GM12892 (cell line): ENCODE measurements at places on chromosomes 3 and 15.

GRCh38 chr3:57852896-57853295 lies 96.8 kb downstream of the SLMAP start:
- DNase-seq: no peak

DNA sequence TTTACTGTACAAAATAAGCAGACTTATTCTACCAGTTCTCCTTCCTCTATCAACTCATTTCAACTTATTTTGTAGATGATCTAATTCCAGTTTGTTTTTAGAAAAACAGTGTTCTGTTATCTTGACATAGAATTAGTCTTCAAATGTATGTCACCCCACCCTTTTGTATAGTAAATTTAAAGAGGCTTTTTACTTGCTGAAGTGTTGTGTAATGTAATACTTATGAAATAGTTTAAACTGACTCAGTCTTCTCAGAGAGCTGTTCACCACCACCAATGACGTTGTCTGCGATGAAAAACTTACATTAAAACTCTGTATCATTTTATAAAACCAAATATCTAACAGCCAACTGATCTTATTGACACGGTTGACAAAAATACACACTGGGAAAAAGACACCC lies 82.9 kb downstream of the RAP2B start:
- no peak for DNase-seq

GRCh38 chr3:156918746-156919145 lies 92.6 kb downstream of the LEKR1 start:
- DNase-seq: no peak

GRCh38 chr3:149160754-149161300 lies 31.4 kb downstream of the HPS3 start:
- no peak for DNase-seq

- no peak for DNase-seq
Measured at GRCh38 chr15:43095708-43096347, 10.0 kb downstream of the UBR1 start.

GRCh38 chr3:151016478-151016795 lies 43.9 kb upstream of the CLRN1 start:
- no peak for DNase-seq

GRCh38 chr3:1183320-1184048 lies 90.7 kb downstream of the CNTN6 start:
- DNase-seq: no peak

- no peak for DNase-seq
Measured at GRCh38 chr3:27596921-27597320, 112.7 kb upstream of the SLC4A7 start.

DNA sequence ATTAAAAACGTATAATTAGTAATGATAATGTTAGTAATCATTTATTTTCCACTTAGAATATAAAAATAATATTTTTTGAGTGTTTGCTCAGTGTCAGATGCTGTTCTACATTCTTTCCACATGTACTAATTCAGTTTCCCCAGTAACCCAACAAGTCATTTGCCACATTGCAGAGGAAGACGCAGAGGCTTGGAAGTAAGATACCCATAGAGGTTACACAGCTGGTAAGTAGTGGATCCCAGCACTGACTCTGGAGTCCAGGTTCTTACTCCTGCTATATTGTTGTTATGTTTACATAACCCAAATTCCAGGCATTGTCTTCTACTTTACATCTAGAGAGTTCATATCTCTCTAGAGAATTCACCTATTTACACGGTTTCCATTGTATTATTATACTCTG lies 48.2 kb upstream of the MYO5C start:
- no peak for DNase-seq

GRCh38 chr3:148158210-148158609 lies 539.5 kb upstream of the AGTR1 start:
- no peak for DNase-seq

GRCh38 chr15:90579213-90579612 lies 49.5 kb downstream of the CRTC3 start:
- DNase-seq: no peak

DNA sequence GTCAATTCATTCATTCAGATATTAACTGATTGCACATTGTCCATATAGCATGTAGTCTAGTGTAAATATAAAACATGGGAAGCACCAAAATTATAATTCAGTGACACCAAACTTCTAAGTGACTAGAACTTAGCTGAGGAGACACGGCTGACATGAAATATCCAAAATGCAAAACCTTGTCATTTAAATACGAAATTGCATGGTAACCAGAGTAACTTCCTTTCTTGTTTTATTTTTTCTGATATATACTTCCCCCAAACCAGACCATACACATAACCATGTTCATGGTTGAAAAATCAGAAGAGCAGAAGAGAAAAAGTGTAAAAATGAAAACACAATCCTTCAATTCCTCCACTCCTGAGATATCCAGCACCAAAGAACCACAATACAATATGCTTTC lies 38.0 kb downstream of the CBLB start:
- no peak for DNase-seq

- DNase-seq: peak; percentile 11
Measured at GRCh38 chr3:97822359-97822775, 556 bp downstream of the CRYBG3 start.

DNA sequence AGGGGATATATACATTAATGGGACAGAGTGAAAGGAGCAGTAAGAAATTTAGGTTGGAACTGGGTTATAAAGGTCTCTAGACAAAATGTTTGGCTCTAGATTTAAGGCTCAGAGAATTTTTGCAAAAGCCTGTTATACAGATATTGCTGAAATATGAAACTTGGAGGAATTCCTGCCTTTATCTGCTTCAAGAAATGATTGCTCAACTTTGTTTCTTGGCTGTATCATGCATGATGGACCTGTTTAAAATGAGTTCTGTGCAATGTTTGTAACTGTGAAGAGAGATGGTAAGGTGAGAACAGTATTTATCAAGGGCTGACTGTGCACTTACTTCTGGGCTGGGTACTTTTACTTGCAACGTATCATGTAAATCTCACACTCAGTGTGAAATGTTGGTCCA lies 3.3 kb downstream of the CRYBG3 start:
- DNase-seq: no peak

GRCh38 chr15:61025781-61026180 lies 203.3 kb downstream of the RORA start:
- no peak for DNase-seq

GRCh38 chr3:180085122-180085710 lies 48.5 kb upstream of the PEX5L start:
- no peak for DNase-seq

- DNase-seq: no peak
Measured at GRCh38 chr3:186789554-186790260, 6.3 kb downstream of the EIF4A2 start.

GRCh38 chr3:128232376-128233178 lies 79.3 kb downstream of the EEFSEC start:
- DNase-seq: no peak

GRCh38 chr3:196341137-196341536 lies 2.9 kb upstream of the TM4SF19 start:
- DNase-seq: no peak

- DNase-seq: no peak
Measured at GRCh38 chr15:49059491-49059890, 13.2 kb upstream of the SECISBP2L start.

DNA sequence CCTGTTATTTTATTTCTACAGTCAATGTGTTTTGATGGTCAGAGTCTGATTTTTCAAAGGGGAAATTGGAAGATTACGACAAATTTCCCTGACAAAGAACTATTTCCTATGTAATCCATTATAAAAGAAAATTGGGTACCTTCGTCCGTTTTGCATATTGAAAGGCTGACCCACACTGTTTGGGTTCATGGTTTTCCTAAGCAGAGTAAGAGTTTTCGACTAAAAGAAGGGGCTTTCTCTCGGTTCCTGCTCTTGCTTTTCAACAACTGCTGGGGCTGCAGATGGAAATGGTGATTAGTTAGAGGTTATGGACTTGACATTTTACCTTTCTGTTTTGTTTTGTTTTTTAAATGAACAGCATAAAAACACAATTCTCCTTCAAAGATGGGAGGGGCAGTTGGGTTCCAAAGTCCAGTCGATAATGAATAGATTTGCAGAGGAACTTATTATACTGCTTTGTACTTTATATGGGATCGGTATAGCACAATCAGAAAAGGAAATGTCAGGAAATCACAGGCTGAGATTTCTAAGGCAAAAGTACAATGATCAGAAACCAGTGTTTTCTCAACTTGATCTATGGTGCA lies 978 bp downstream of the KCNMB2 start:
- no peak for DNase-seq

GRCh38 chr15:60972866-60973265 lies 256.2 kb downstream of the RORA start:
- DNase-seq: no peak

GRCh38 chr3:185353225-185353624 lies 9.7 kb upstream of the MAP3K13 start:
- no peak for DNase-seq

DNA sequence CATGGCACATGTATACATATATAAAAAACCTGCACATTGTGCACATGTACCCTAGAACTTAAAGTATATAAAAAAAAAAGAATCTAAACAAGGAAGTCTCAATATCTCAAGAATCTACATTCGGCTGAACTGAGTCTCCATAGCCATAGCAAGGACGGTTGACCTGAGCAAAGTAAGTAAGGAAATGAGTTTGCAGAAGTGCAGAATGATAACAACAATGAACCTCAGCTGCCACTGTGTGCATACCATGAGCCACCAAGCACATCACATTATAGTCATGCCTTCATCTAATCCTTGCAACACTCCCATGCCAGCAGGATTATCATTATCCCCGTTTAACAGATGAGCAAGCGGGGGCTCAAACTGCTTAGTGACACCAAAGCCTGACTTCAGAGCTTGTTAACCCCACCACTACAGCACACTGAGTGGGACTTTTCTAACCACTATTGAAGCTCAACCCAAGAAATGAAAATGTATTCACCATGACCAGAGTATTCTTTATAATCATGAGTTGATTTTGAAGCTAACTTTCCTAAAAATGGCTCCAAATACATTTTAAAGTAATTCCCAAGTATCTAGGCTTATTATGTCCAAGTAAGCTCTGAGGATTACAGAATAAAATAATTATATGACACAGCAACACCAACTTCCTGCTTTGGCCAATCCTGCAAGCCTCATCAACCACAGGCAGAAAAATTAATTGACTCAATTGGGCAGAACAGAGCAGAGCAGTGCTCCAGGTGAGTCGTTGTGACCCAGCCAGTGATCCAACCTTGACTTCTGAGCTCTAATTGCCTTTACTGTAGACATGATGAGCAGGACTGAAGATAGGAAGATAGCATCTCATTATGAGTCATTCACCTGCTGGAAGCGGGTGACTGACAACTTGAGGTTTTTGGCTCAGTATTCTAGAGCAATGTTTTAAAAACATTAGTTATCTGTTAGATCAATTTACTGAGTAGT lies 47.3 kb upstream of the IL12A start:
- DNase-seq: no peak

- no peak for DNase-seq
Measured at GRCh38 chr15:64985366-64986033, 4.2 kb downstream of the SPG21 start.

DNA sequence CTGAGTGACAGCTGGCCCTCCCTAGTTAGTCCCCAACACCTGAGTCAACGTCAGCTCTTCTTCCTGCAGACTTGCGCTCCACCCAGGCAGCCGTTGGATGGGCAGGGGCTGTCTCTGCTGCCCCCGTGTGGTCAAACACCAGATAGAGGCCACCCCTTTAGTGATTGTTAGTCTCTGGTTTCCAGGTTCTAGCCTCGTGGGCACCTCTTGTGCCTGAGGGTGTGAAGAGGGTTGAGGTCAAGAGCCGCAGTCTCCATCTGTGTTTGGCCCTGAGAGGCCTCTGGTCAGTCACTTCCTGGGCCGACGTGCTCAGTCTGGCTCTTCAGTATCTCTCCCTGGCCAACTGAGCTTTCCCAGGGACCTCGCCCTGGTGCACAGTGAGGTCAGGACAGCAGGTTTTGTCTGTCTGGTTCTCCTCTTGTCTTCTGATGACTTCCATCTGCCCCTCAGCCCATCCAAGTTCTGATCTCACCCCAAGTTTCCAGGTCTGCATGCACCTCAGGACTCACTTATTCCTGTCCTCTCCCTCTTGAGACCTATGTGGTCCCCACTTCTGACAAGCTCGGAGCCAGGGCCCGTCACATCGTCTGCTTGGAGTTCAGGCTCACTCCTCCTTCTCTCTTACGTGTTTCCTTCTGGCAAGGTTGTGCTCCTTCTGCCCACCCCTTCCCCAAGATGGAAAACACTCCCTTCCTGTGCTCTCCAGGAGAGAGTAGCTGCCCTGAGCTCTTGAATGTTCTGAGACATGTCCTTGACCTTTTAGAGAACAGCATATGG lies 20.9 kb downstream of the CD276 start:
- peak; percentile 59 for DNase-seq

GRCh38 chr15:29093696-29094343 lies 175.8 kb downstream of the NSMCE3 start:
- DNase-seq: no peak

DNA sequence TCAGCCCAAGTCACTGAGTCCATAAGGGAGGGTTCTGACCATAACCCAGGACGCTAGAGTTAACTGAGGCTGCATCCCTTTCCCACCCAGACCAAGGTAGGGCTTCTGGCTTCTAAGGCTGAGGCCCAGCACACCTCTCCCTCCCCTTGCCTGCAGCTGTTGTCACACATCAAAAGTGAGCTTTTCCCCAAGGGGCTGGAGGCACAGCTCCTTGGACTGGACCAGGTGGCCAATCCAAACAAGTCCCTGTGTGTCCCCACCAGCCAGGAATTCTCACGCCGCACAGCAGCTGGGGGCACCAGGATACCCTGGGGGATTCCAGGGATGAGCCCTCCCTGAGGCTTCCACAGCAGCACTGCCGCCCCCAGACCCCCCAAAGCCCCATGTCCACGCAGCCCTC lies 22.3 kb upstream of the ISLR2 start:
- no peak for DNase-seq

- DNase-seq: no peak
Measured at GRCh38 chr3:177451864-177452830, 254.9 kb upstream of the TBL1XR1 start.

- no peak for DNase-seq
Measured at GRCh38 chr15:71575474-71576045, 234.8 kb upstream of the NR2E3 start.

- DNase-seq: no peak
Measured at GRCh38 chr3:5275529-5275928, 88.0 kb downstream of the EDEM1 start.

DNA sequence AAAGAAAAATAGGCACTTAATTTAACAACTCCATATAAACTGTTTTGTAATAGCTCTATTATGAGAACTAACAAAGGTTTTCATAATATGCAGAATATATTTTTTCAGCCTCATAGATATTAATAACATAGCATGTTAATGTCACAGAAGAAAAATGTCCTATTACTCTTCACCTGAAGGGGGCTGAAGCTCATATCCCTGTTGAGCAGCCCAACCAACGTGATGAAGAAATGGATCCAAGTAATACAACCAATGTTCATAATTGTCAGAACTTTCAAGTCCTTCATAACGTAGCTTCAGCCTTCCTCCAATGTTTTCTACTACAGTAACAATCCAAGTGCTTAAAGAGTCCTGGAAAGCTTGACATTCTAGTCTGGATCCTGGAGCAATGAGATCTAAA lies 34.5 kb upstream of the STIMATE start:
- DNase-seq: no peak

DNA sequence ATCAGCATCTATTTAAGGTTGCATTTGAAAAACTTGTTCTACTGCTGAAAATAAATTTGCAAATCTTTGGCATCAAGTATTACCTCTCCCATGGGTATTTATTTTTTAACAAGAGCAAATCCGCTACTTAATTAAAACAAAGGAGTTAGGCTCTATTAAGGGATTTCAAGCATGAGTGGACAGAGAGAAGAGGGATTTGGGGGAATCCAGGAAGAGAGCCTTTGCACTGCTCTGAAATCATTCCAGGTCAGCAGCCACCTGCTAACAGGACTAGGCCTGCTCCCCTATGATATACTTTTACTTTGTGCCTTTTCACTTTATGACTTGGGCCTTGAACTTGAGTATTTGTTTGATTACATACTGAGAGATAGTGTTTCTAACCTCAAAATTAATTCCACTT lies 57.1 kb downstream of the IQCH start:
- DNase-seq: no peak
